Activated T-cell treated with anti-CD3 and anti-CD28 coated beads, Interleukin-2, amount 50 U/mL, for 4 hours (primary cell): ENCODE measurements at places on chromosomes 7 and 10.

GRCh38 chr10:65314253-65314652 is 1611.6 kb upstream of the LRRTM3 start:
- no peak for DNase-seq

DNA sequence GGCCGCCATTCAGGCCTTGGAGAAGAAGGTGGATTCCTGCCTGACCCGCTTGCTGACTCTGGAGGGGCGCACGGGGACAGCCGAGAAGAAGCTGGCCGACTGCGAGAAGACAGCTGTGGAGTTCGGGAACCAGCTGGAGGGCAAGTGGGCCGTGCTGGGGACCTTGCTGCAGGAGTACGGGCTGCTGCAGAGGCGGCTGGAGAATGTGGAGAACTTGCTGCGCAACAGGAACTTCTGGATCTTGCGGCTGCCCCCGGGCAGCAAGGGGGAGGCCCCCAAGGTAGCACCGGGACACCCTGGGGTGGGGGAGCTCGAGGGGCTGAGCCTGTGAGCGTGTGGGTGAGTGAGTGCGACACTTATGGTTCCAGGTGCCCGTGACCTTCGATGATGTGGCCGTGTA is 4.5 kb downstream of the ZNF783 start:
- no peak for DNase-seq

DNA sequence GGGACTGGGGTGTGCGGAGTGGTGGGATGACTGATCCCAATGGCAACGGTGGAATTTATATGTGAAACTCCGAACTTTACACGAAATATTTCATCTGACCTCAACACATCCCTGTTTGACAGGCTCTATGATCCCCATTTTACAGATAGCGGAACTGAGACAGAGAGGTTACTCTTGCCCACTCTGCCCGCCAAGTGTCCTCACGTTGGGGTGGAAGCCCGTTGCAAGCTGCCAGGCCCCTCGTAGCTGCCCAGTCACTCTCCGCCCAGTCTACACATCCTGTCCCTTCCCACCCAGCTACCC is 397 bp upstream of the NFE2L3 start:
- DNase-seq = no peak

DNA sequence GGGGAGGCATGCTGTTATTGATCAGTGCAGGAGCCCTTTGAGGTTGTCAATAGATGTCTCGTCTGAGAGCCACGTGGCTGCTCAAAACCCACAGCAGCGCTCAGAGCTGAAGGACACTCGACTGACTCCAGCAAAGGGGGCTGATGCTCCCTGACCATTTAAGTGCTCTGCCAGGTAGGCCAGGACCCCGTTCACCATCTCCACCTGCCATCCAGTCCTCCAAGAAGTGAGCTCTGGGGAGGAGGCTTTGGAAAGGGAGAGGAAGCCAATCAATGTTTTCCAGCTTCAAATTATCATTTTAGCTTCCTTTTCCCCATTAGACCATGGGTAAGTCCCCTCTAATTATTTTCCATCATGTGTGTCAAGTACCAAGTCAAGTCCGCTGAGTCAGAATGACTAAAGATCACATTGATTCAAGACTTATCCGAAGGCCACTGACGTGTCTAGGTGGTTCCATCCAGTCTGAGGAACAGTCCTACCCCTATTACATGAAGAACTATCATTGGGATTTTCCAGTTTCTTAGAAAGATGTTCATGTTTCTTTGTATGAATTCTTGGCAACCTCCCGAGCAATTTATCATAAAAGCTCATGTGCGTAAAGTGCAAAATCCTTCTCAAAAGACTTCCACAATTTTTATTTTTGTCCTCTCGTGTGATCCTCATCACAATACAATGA is 302.6 kb upstream of the LYZL1 start:
- DNase-seq = no peak

DNA sequence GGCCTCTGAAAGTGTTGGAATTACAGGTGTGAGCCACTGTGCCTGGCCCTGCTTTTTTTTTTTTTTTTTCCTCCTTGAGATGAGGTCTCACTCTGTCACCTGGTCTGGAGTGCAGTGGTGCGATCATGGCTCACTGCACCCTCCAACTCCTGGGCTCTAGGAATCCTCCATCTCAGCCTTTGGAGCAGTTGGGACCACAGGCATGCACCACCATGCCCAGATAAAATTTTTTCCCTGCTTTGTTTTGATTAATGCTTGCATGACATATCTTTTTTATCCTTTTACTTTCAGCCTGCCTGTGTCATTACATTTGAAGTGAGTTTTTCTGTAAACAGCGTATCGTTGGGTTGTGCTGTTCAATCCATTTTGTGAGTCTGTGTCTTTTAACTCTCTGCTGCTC is 97.0 kb downstream of the ANKRD61 start:
- DNase-seq = no peak

GRCh38 chr7:138854115-138854645 is 56.2 kb upstream of the ATP6V0A4 start:
- DNase-seq = no peak

- no peak for DNase-seq
These were observed 257.7 kb upstream of the GLI3 start for GRCh38 chr7:42494736-42495135.

GRCh38 chr10:34104829-34105572 is 710.1 kb downstream of the PARD3 start:
- no peak for DNase-seq

GRCh38 chr7:38728145-38728544 is 97.0 kb upstream of the AMPH start:
- no peak for DNase-seq

- no peak for DNase-seq
These were observed 9.0 kb upstream of the TAS2R3 start for GRCh38 chr7:141754939-141755338.

DNA sequence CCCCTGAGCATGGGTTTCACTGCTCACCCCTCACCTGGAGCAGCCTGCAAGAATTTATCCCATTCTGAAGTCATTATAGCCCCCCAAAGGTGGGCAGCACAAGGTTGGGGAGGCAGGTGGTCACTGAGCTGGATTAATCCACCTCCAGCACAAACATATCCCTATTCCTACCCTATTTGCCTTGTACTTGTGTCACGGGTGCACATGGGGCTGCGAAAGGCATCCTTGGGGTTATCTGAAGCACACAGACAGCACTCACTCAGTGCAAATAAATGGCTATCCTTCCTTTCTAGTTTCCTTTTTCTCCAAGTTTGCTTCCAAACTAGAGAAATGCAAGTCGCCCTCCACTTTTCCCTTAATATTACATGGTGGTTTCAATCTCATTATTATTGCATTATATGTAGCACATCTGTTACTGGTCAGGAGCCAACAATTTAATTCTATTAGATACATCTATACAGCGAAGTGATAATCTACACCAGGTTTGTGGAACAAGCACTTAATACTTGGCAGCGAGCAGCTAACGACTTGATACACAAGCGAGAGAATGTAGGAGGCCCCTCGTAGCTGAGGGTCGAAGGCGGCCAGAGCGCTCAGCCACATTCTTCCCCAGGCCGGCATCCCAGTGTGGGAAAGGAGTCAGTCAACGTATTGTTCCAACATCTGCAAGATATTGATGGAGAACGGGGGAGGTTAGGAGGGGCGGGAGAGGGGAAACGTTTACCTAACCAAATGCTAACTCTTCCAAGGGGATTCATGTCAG is 121.3 kb upstream of the HABP2 start:
- no peak for DNase-seq

- DNase-seq = no peak
These were observed 38.3 kb upstream of the PPP2R2D start for GRCh38 chr10:131862548-131862947.

- DNase-seq = no peak
These were observed 146.5 kb downstream of the RNF216 start for GRCh38 chr7:5635006-5635405.

GRCh38 chr7:29574659-29575058 is 11.0 kb downstream of the PRR15 start:
- DNase-seq = no peak

DNA sequence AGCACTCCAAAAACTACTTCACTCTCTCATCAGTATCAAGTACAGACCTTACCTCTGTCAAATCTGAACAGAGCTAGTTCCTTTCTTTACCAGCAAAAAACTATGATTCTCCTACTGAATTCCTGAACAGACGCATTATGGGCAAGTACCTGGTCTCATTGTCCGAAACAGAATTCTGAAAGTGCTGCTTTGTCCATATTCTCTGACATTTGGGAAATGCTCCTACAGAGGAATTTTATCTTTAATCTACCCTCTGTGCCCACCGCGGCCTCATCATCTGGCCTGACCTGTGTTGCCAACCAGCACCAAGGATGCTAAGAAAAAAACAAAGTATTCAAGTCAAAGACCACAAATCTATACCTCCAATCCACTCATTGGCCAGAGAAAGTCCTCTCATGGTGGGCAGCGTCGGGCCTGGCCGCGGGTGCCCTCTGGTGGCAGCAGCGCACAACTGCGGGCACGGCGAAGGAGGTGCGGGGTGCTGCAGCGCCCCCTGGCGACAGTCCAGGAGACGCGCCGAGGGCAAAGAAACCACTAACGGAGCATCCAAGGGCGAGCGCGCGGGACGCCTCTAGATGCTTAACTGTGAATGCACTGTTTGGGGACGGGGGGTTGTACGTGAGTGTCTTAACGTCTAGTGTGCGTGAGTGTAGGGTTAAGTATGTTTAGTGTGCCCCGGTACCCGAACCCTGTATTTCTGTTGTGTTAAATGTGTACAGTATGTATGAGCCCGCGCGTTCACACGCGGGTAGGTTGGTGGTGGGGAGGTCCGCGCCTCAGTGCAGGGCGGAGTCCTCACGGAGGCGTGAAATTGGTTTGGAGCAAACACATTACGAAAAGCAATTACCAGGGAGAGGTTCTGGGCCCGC is 5.0 kb upstream of the GBX1 start:
- peak; percentile 79 for DNase-seq

GRCh38 chr7:140501966-140502365 is 22.7 kb upstream of the MKRN1 start:
- no peak for DNase-seq

DNA sequence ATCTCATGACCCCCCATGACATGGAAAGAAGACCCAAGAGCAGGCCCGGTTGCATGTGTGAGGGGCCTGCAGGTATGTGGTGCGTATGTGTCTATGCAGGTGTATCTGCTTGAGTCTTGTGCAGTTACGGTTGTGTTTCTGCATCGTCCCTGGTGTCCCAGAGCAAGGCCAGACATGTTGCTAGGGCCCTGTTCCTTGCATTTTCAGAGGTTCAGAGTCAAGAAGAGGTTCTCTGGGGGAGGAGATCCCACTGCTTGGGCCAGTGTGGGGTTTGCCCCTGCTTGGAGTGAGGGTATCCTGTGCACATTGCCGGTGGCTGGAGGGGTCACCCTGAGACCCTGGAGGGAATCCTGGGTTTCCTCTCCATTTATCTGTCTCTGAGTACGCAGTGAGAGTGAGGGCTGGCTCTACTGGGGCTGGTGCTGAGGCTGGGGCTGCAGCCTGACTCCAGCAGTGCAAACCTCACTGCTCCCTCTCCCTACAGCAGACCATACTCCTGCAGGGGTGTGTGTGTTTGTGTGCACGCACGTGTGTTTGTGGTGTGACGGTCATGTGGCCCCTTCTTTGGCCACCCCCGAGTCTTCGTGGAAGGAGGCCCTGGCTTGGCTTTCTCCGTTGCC is 4.1 kb downstream of the TRIM8 start:
- no peak for DNase-seq

DNA sequence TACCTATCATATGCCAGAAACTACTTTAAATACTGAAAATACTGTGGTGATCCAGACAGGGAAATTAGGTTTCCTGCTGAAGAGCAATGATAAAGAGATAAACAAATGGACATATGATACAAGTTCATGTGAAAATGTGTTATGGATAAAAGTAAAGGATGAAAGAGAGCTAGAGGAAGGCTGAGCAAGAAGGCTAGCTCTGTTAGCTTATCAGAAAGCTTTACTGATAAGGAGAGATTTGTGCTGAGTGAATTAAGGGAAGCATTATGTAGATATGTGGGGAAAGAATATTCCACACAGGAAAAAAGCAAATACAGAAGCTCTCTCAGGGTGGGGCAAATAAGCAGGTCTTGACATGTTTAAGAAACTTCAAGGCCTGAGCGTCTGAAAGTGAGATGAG is 308.4 kb downstream of the HDAC9 start:
- DNase-seq = no peak

DNA sequence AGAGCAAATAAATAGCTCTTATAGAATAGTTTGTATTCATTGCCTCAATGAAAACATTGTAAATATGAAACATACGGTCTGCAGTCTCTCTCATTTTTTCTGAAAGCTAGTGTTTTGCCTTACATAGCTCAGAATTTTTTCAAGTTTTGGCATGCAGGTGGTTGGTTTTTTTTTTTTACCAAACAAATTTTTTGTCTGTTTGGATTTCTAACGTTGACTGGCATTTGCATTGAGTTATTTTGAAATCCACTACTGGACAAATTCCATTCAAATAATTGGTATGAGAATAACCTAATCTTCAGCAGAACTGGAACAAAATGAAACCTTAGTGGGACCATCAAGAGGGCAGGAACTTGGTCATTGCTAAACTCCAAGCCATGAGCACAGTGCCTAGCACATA is 107.6 kb upstream of the SAMD8 start:
- no peak for DNase-seq

GRCh38 chr10:74672430-74673165 is 153.8 kb upstream of the KAT6B start:
- no peak for DNase-seq

DNA sequence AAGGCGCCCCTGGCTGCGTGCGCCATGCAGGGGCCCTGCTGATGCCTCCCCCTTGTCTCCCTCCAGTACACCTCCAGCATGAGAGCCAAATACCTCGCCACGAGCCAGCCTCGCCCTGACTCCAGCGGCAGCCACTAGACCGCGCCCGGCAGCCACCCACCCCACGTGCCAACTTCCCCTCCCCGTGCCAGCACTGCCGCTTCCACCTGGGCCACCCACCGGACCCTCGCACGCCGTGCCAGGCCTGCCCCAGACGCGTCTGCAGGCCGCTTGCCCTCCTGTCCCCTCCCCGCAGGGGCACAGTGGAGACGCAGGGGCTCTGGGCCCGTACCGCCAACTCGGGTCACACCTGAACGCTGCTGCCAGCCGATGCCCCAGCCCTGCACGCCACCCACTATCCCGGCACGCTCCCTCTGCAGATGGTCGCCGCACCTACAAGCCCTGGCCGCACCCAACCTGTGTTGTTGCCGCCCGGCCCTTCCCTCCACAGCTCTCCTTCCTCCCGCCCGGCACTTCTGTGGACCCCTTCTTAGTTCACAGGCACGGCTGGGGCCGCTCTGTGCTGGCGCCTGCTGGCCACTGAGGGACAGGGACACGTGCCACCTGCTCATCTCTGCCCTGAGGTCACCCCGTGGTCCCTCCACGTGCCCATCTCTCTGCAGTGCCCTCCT is 26.3 kb upstream of the AMZ1 start:
- DNase-seq = no peak
